Naive thymus-derived CD8-positive, alpha-beta T cell (primary cell): ENCODE measurements at places on chromosomes 12 and 14. TPM values are rescaled to one million over a fixed set of nuclear protein-coding genes. Genes with fewer than 3 reads are reported as not detected.

GRCh38 chr12:113158439-113159203 is 9.1 kb downstream of the CFAP73 start:
- H3K4me3 ChIP-seq: no peak overlapping the region
- H3K27ac ChIP-seq: no peak overlapping the region
- DNase-seq: no peak
- H3K36me3 ChIP-seq: no peaks in the 10 kb centered on the region
- no peaks in the 10 kb centered on the region for H3K27me3 ChIP-seq
- H3K4me1 ChIP-seq: peaks cover 12% of the 10 kb centered on the region

- DNase-seq: no peak
- peaks cover 2% of the 10 kb centered on the region for H3K27me3 ChIP-seq
- H3K36me3 ChIP-seq: no peaks in the 10 kb centered on the region
Observed at GRCh38 chr14:76752744-76753143, 8.5 kb upstream of the VASH1 start.

DNA sequence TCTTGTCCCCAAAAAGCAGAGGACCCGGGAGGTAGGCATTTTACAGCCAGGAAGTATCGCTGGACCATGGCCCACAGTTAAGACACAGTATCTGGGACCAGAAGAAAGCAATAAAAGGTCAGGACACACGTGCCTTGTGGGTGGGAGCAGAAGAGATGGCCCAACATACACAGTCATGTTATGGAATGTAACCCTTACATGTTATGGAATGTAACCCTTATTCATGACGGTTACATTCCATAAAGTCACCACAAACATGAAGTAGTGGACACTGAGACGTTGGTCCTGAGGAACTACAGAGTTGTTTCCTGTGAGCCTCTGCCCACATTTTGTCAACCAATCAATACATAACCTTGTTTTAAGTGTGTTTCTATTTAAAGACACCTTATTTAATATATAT is 285.6 kb upstream of the FKBP4 start:
- no peaks in the 10 kb centered on the region for H3K27me3 ChIP-seq
- no peak for DNase-seq
- no peaks in the 10 kb centered on the region for H3K36me3 ChIP-seq
- no peak overlapping the region for H3K4me3 ChIP-seq

- no peak for DNase-seq
- no peaks in the 10 kb centered on the region for H3K36me3 ChIP-seq
- H3K4me1 ChIP-seq: no peaks in the 10 kb centered on the region
- H3K4me3 ChIP-seq: no peak overlapping the region
Observed at GRCh38 chr12:40634517-40635131, 57.6 kb upstream of the CNTN1 start.

- no peaks in the 10 kb centered on the region for H3K4me1 ChIP-seq
- H3K36me3 ChIP-seq: no peaks in the 10 kb centered on the region
- no peak overlapping the region for H3K4me3 ChIP-seq
- no peak for DNase-seq
Observed at GRCh38 chr12:27652174-27652763, 44.0 kb upstream of the REP15 start.

DNA sequence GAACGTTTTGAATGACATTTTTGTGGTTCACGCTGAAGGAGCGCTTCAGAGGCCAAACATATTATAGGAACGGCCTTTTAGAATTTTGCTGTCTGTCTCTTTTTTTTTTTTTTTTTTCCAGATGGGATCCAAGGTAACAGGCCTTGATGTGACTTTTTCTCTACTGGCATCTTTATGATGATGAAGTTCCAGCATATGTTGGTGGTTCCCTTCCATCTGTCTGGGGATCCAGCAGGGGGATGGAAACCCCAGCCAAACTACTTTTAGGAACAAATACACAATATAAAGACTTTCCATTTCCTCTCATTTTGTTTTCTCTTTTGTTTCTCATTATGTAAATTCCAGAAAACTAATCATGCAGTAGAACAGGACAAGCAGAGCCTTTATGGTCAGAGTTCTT is 239.3 kb upstream of the PRICKLE1 start:
- H3K36me3 ChIP-seq: no peaks in the 10 kb centered on the region
- no peaks in the 10 kb centered on the region for H3K27me3 ChIP-seq
- no peak for DNase-seq
- no peak overlapping the region for H3K4me3 ChIP-seq
- no peak overlapping the region for H3K27ac ChIP-seq
- no peaks in the 10 kb centered on the region for H3K4me1 ChIP-seq

- no peak overlapping the region for H3K4me3 ChIP-seq
- H3K27me3 ChIP-seq: peaks cover 5% of the 10 kb centered on the region
- H3K36me3 ChIP-seq: peaks cover 2% of the 10 kb centered on the region
- H3K4me1 ChIP-seq: no peaks in the 10 kb centered on the region
- no peak for DNase-seq
Observed at GRCh38 chr14:104546591-104547309, 32.8 kb upstream of the C14orf180 start.

DNA sequence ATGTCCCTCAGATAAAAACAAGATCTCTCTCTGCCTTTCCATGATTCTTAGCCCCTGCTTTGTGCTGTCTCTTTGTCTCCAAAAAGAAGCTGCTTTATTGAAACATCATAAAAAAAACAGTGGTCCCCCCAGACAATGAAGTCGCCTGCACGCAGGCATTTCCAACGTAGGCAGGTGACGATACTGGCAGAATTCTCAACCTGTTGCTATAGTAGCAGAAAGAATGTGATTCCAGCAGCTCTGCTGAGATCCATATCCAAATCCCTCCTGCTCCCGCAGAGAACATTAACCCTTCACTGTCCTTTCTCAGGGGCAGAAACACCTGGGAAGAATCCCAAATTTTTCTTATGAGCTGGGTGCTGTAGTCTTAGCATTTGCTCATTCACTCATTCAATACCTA is 84.8 kb downstream of the STON2 start:
- no peaks in the 10 kb centered on the region for H3K36me3 ChIP-seq
- H3K4me3 ChIP-seq: no peak overlapping the region
- H3K4me1 ChIP-seq: no peaks in the 10 kb centered on the region
- peaks cover 15% of the 10 kb centered on the region for H3K27me3 ChIP-seq
- DNase-seq: no peak

GRCh38 chr12:60494244-60494643 is 898.4 kb downstream of the SLC16A7 start:
- H3K4me1 ChIP-seq: no peaks in the 10 kb centered on the region
- no peak overlapping the region for H3K27ac ChIP-seq
- no peaks in the 10 kb centered on the region for H3K27me3 ChIP-seq
- H3K36me3 ChIP-seq: no peaks in the 10 kb centered on the region

MAP1LC3B2 gene
- total RNA-seq: 1.6 TPM

CPNE8 gene
- total RNA-seq: 1.2 TPM

TMCC3 gene
- 0.18 TPM for total RNA-seq

AJUBA gene
- total RNA-seq: 1.5 TPM
